Subcutaneous adipose tissue (tissue), 4 donors: ENCODE measurements at places on chromosomes 16 and 17. TPM values are rescaled to one million over a fixed set of nuclear protein-coding genes. Genes with fewer than 3 reads are reported as not detected.

The LRRC36 gene
- total RNA-seq, result not detected

The ST6GALNAC2 gene
- total RNA-seq, result 4.2 TPM

The WFIKKN1 gene
- total RNA-seq, result 1.5 TPM

The NPTX1 gene
- not detected for total RNA-seq

The MRPL12 gene
- 52.0 TPM for total RNA-seq

The CDH13 gene
- 14.3 TPM for total RNA-seq

The KRT13 gene
- total RNA-seq, result not detected
